ENCODE measurements at places on chromosomes 7 and 10. TPM values are rescaled to one million over a fixed set of nuclear protein-coding genes. Genes with fewer than 3 reads are reported as not detected.

GRCh38 chr10:484441-484924, 205.0 kb downstream of the DIP2C start:
- no peak for DNase-seq

DNA sequence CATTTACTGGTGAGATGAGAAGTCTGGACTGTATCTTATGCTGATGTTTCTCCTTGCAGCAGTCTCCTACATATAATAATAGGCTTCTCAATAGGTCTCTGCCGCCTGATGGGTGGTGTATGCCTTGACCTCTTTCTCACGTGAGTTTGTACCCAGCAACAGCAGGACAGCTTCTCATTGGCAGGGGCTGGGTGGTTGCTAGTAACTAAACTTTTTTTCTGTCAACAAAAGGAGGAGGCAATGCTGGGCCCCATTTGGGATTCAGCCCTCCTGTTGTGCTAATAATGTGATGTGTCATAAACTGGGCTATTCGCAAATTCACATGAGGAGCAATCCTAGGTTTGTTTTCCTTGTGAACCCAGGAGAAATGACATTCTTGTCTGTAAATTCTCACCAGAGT, 533.6 kb downstream of the GATA3 start:
- no peak for DNase-seq

DNA sequence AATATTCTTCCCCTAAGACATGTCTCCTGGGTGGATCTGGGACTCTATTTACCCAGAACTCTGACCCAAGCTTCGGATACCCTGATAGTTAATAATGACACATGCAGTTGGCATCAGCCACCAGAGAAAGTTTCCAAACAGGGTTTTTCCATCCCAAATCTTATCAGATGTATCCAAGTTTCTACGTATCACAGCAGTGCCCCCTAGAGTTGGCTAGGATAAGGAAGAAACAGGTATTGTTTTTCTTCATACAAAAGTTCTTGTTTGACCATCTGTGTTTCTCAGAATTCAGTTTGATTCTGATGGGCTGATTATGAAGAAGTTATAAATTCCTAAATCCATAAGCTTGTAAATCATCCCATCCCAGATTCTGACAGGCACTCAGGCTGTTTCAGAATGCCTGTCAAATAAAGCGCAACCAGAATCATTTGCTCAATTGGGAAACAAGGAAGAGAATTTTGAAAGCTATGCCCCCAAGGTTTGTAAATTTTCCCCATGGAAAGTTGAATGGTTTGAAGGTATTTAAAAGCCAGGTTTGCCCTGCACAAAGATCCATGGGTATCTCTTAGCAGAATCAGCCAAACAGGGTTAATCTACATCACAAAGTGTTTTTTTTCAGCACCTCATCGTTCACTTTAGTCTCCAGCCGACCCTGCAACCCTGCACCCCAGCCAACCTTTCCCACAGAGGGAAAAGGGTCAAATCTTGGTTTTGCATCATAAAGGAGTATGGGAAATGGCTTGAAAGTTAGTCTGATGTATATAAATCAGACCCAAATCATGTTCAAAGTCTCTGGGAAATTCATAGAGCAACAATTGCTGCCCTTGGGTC, 47.4 kb downstream of the NRAP start:
- no peak for DNase-seq

GRCh38 chr10:72550239-72550638, 75.6 kb downstream of the MICU1 start:
- no peak for DNase-seq

GRCh38 chr7:25260862-25261494, 32.7 kb upstream of the NPVF start:
- DNase-seq, result no peak

- peak; percentile 41 for DNase-seq
Measured at GRCh38 chr7:65251851-65252620, 121.6 kb upstream of the ZNF92 start.

GRCh38 chr7:69817841-69818635, 219.8 kb downstream of the AUTS2 start:
- DNase-seq, result no peak

DNA sequence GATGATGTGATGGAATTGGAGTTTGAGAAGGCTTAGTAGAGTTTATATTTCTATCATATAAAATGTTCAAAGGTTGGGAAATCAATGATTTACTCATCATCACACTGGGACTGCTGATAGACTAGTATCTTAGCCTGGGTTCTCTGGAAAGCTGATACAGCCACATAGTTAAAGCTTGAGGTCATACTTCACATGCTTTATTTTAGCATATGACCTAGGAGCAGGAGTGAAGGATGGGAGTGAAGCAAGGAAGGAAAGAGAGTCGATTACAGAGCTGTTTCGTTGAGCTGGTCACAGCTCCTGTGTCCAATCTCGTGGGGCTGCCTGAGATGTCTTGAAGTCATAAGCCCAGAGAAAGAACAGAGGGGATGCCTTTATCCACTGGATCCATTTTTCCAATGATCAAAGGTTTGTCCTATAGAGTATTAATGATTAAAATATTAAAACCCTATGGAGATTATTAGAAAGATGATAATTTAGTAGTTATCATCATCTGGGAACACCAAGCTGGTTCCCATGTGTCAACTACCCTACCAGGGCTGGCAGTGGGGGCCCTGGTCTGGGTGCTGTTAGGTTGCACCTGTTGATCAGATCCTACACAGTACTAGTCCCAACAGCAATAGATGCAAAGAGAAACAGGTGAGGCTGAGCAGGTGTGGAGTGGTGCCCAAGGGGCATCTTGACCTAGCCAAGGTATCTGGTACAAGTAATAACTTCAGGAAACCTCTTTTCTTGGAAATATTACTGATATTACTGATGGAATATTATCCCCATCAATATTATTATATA, 77.8 kb downstream of the BAMBI start:
- no peak for DNase-seq

GRCh38 chr10:132608511-132609195, 71.1 kb downstream of the INPP5A start:
- DNase-seq, result no peak

ASAH2B gene
- 14.3 TPM for polyA plus RNA-seq

TFR2 gene
- polyA plus RNA-seq, result 0.43 TPM

GIMAP4 gene
- 27.8 TPM for polyA plus RNA-seq

VPS37D gene
- 10.0 TPM for polyA plus RNA-seq

MEOX2 gene
- polyA plus RNA-seq, result 2.1 TPM

CALCR gene
- polyA plus RNA-seq, result 1.3 TPM

GPR26 gene
- polyA plus RNA-seq, result 0.01 TPM

PAX4 gene
- polyA plus RNA-seq, result not detected

Data from right renal cortex interstitium (tissue), 3 donors.